ENCODE measurements at places on chromosomes 3 and 15. TPM values are rescaled to one million over a fixed set of nuclear protein-coding genes. Genes with fewer than 3 reads are reported as not detected.

The DNAH12 gene
- total RNA-seq, result 0.52 TPM

The IGF1R gene
- 46.9 TPM for total RNA-seq

GRCh38 chr15:82184776-82185175, 77.8 kb downstream of the EFL1 start:
- no peak for DNase-seq

DNA sequence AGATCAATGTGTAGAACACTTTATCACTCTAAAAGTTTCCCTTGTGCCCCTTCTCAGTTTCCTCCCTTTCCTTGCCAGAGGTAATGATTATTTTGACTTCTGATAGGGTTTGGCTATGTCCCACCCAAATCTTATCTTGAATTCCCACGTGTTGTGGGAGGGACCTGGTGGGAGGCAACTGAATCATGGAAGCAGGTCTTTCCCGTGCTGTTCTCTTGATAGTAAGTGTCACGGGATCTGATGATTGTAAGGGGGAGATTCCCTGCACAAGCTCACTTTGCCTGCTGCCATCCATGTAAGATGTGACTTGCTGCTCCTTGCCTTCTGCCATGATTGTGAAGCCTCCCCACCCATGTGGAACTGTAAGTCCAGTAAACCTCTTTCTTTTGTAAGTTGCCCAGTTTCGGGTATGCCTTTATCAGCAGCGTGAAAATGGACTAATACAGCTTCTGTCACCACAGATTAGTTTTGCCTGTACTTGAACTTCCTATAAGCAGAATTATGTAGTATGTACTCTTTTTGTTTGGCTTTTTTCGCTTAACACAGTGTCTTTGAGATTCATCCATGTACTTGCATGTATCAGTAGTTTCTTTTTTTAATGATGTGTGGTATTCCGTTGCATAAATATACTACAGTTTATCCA, 7.2 kb downstream of the FEM1B start:
- DNase-seq, result no peak
